Lung (tissue), 17 donors: ENCODE measurements at places on chromosomes 6 and 20. TPM values are rescaled to one million over a fixed set of nuclear protein-coding genes. Genes with fewer than 3 reads are reported as not detected.

- no peak for DNase-seq
These were observed 53.2 kb downstream of the FAM8A1 start for GRCh38 chr6:17653198-17653882.

C6orf62 gene
- 71.8 TPM for total RNA-seq

DNA sequence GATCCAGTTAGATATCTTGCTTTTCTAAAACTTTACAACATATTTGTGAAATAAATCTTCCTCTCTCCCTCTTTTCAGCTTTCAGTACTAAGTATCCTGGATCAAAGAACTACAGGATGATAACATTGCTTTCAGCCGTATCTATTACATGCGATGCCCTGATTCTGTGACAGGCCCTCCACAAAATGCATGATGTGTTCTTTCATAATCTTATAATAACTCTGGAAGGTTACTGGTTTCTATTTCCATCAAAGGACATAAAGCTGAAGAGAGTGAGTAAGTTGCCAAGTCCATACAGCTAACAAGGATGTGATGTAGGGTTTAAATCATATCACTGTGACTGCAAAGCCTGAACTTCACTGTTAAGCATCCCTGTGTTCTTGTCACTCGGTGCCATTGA lies 62.9 kb upstream of the ADGRG6 start:
- DNase-seq = no peak

- no peak for DNase-seq
These were observed 38.3 kb upstream of the ID1 start for GRCh38 chr20:31566658-31567379.
